ENCODE measurements at places on chromosomes 16 and 17.

DNA sequence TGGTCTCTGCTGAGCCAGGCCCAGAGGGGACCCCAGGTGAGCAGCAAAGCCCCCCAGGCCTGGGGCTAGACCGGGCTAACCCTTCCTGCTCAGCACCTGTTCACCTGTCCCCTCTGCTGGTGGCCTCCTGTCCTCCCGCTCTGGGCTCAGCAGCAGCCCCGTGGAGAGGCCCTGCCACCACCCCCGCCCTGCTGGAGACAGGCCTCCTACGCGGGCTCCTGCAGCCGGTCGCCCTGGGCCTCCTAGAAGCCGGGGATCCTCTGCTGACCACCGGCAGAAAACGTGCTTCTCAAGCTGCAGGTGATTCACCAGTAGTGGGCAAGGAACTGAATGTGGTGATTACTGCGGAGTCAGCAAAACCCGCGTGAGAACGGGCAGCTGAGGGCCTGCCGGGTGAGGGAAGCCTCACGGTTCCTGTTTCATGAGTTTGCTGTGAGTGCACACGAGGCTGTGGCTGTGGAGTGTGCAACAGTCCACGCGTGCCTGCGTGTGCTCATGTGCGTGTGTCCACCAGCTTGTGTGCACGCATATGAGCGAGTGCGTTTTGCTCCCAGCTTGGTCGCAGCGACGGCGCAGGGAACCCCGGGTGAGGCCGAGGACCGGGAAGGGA, 792 bp downstream of the SECTM1 start:
- no peak for DNase-seq

DNA sequence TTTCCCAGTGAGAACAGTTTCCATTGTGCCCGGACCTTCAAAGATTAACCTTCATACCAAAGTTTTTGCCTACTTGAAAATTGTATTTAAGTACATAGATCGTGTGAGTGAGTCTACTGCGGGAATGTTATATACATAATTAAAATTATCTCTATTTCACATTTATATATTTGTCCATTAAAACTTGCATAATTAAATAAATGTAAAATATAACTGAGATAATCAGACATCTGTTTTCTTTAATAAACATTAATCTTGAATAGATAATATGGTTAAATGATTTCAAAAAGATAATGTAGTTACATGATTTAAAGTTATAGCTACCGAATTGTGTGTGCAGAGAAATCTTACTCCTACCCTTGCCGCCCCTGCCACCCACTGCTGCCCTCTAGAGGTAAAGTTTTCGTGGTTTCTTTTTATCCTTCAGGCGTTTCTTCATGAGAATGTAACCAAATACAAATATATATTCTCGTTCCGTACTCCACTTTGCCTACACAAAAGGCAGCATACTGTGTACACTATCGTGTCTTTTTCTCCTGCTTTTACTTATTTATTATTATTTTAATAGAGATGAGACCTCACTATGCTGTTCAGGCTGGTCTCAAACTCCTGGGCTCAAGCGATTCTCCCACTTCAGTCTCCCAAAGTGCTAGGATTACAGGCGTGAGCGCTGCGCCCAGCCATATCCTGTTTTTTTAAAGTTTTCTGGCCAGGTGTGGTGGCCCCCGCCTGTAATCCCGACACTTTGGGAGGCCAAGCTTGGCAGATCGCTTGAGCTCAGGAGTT, 35.6 kb downstream of the RPA1 start:
- DNase-seq = no peak

GRCh38 chr16:46986896-46987295, 13.4 kb upstream of the DNAJA2 start:
- DNase-seq = no peak

GRCh38 chr16:48969611-48970010, 312.0 kb downstream of the CBLN1 start:
- no peak for DNase-seq

- no peak for DNase-seq
Measured at GRCh38 chr17:1002412-1002753, 5.5 kb downstream of the TIMM22 start.

DNA sequence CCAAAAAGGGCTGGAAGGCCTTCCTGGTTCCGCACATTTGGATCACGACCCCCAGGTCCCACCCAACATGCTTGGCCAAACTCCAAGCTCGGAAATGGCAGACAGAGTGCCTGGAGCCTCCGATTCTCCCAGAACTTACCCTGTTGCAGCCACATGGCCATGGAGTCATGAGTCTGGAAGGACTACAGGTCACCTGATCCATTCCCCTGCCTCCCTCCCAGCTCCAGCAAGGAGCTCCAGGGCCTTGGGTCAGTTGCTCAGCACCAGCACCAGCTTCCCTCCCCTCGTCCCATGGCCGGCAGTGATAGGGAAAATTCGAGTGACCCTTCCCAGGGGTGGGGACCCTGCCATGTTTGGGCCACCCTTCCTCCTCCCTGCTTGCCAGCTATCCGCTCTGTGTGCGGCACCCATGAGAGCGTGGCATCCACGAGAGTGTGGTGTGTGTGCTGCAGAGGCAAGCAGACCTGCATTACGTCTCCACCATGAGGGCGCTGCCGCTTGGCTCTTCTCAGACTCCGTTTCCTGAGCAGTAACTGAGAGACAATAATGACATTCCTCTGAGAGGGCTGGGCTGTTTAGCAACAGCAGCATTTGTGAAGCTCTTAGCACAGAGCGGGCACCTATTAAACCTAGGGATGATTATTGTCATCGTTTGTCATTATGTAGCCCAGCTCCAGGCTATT, 21.3 kb upstream of the RPL38 start:
- DNase-seq = no peak

- no peak for DNase-seq
Measured at GRCh38 chr16:29757950-29758466, 12.2 kb upstream of the C16orf54 start.

GRCh38 chr17:78761789-78762406, 20.2 kb downstream of the CYTH1 start:
- no peak for DNase-seq

DNA sequence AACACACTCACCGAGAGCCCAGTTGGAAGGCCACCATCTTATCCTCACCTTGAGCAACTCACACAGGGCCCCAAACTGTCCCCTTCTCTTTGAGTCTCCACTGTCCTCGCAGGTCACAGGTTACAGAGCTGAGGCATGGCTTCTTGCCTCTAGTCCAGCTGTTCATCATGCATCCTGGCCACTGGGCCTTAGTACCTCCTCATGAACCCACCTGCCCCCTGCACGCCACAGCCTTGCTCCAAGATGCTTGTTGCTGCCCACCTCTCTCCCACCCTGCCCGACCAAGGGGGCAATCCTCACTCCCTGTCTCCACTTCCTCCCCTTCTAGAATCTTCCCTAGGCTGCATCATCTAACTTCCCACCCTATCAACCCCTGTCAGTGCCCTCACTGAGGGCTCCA, 17.1 kb downstream of the CDH5 start:
- no peak for DNase-seq

GRCh38 chr17:44707755-44708400, 587 bp upstream of the DBF4B start:
- DNase-seq = no peak

GRCh38 chr17:63826468-63827001, 696 bp upstream of the PSMC5 start:
- no peak for DNase-seq

DNA sequence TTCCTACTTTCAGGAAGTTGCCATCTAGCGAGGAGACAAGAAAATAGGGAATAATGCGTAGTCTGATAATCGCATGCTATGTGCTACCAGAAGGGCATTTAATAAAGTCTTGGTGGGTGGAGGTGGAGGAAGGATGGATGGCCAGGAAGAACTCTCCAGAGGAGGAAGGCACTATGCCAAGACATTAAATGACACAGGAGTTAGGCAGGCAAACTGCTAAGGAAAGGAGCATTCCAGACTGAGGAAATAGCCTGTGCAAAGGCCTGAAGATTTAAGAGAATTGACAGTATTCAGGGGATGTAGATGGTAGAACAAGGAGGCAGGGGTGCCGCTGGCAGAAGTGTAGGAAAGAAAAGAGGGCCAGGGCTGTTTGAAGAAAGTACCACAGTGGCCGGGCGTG, 19.3 kb upstream of the ARHGAP44 start:
- no peak for DNase-seq

GRCh38 chr17:27895123-27895895, 2.1 kb upstream of the LYRM9 start:
- DNase-seq = no peak

DNA sequence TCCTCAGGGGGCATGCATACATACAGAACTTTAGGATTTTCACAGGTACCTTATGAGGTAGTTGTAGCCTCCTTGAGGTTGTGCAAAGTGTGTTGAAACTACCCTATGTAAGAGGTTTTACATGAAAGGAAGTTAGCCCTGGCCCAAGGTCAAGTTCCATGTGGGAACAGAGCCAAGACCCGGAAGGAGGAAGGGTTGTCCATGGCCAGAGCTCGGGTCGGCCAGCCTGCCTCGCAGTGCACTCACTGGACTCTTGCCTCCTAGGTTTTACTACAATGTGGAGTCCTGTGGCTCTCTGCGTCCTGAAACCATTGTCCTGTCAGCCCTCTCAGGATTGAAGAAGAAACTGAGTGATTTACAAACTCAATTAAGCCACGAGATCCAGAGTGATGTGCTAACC, 8.2 kb downstream of the POLR2C start:
- DNase-seq = no peak

- no peak for DNase-seq
Measured at GRCh38 chr17:978103-979093, 1.2 kb downstream of the NXN start.

- DNase-seq = no peak
Measured at GRCh38 chr17:35743626-35744328, 9.3 kb downstream of the GAS2L2 start.

GRCh38 chr16:82322177-82322576, 152.2 kb upstream of the MPHOSPH6 start:
- DNase-seq = no peak

GRCh38 chr16:66020046-66020445, 346.4 kb upstream of the CDH5 start:
- no peak for DNase-seq

DNA sequence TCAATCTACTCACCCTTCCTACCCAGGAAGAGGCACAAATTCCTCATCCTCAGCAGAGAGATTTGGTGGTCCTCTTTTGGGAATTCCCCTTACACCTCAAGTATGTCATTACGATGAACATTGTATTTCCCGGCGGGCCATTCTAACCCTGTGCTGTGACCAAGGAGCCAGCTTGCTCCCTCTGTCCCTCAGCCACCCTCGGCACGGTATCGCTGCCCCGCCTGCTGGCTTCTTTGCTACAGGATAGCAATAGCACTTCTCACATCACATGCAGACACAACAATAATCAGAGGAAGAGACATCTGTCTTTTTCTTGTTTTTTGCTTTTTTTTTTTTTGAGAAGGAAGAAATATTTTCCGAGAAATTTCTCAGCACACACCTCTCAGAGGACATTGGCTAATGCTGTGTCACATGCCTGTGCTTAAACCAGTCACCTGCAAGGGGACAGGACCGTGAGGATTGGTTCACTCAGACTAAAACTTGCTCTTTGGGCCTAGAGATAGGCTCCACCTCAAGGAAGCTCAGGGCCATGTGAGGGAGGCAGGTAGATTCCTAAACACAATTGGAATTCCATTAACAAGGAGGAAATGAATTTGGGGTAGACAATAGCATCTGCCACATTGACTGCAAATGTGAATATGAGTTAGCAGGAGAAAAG, 41.2 kb downstream of the TMC5 start:
- DNase-seq = no peak

- no peak for DNase-seq
Measured at GRCh38 chr17:41657176-41657754, 31.4 kb upstream of the EIF1 start.

- no peak for DNase-seq
Measured at GRCh38 chr17:19021622-19022083, 17.1 kb upstream of the FAM83G start.

DNA sequence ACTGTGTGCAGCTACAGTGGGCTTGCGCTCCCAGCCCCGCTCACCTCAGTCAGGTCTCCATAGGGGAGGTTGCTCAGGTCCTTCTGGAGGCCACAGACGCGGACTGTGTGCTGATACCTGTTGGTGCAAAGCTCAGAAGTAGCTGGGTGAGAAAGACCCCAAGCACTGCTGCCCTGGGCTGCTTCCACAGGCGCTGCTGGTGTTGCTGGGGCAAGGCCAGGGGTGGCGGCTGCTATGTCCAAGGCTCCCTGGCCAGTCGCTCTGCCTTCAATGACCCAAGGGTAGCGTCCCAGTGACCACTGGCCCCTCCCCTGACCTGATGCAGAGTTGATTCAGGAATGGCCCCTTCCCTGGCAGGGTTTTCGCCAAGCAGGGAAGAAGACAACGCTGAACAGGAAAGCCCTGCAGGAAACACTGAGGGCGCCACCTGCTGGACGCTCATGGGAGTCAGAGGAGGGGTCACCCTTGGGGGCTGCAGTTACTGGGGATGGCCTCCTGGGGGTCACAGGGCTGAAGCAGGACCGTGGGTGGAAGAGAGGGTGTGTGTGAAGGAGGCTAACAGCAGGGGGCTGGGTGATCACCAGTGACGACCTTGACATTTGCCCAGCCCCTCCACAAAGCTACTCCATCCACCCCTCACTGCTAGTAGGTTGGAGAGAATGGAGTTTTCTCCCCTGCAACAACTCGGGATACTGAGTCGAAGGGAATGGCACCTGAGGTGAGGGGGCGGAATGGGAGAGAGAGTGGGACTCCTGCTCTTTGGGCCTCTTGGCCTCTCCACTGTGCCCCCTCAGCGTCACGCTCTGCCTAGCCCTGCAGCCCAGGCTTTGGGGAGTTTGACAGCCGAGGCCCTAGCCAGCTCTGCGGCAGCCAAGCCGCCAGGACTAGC, 38.3 kb downstream of the ABCC12 start:
- DNase-seq = no peak

DNA sequence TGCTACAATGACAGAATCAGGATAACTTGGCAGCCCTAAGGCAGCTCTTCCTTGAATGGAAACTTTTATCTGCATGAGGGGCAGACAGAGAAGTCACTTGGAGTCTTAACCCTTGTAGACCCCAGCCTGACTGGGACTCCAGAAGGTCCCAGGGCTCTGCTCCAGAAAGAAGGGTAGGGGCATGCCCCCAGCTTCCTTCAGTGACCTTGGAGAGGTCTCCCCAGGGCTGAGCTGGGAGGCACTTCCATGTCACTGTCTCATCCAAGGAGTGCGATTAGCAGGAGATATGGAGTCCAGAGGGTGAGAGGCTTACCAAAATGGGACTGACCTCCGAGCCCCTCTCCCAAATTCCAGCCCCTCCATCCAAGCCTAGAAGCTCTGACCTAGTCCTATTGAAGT, 3.4 kb upstream of the NLRC5 start:
- DNase-seq = no peak

- DNase-seq = no peak
Measured at GRCh38 chr17:36645422-36645821, 44.0 kb downstream of the MRM1 start.

DNA sequence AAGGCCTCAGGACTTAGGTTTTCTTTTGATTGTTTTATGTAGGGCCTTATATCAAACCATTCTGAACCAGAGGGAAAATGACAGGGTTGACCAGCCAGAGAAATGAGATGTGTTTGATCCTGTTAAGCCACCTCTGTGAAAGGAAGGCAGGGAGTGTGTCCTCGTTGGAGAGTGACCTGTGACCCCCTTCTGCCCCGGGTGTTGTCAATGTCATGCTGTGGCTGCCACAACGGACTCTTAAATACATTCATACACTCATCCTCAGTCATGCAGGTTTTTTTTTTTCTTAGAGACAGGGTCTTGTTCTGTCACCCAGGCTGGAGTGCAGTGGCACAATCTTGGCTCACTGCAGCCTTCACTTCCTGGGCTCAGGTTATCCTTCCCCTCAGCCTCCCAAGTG, 6.1 kb downstream of the MYCBPAP start:
- DNase-seq = no peak

Measured in NCI-H1417 treated with DMSO at 0.1 percent for 48 hours (cell line).